LHCN-M2 (cell line): ENCODE measurements at places on chromosomes 11 and 22. TPM values are rescaled to one million over a fixed set of nuclear protein-coding genes. Genes with fewer than 3 reads are reported as not detected.

GRCh38 chr11:26096451-26096850 is 235.5 kb upstream of the ANO3 start:
- DNase-seq: no peak

Gene OR51D1
- total RNA-seq: not detected in 2 replicates

DNA sequence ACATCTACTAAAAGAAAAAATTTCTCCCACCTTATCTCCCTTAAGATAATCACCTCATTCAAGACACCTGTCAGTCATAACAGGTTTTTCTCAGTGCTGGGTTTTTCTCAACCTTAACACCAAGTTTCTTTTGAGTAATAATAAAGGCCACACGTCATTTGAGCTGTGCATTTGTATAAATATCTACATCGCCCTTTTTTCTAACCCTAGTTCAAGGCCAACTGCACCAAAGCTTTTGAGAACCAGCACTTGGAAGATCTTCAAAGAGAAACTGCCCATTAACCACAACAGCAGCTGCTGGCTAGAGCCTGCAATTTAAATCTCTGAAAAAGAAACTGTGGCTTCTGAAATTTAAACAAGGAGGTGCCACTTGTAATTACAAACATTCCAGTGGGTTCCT is 6.9 kb downstream of the CADM1 start:
- DNase-seq: peak; percentile 7

DNA sequence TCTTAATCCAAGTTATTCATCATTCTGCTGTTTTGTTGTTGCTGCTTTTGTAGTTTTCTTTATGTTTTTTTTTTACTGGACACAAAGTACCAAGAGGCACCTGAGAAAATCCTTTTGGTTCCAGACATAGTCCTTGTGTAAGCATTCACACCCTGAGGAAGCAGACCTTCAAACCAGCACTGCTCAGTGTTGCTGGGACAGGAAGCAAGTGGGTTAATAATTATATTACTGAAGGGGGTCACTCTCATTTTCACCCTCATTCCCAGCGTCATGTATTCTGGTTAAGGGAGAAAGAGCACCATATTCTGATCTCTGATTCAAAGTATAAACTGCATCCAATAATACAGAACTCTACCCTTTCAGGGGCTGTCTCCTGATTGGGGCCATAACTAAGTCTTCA is 5.9 kb upstream of the ALKBH3 start:
- no peak for DNase-seq

DNA sequence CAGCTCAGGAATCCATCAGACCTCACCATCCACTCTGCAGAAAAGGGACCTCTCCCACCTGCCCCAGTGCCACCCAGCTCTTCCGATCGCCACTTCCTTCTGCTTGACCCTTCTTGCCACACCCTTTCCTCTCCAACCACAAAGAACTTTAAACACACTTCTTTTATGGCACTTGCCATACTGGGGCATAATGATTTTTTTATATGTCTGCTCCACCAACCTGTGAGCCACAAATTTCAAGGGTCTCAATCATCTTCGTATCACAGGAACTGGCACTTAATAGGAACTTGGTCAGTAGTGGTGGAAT is 11.7 kb upstream of the MYH9 start:
- no peak for DNase-seq

- no peak for DNase-seq
Measured at GRCh38 chr11:127490896-127491295, 490.3 kb upstream of the KIRREL3 start.

DNA sequence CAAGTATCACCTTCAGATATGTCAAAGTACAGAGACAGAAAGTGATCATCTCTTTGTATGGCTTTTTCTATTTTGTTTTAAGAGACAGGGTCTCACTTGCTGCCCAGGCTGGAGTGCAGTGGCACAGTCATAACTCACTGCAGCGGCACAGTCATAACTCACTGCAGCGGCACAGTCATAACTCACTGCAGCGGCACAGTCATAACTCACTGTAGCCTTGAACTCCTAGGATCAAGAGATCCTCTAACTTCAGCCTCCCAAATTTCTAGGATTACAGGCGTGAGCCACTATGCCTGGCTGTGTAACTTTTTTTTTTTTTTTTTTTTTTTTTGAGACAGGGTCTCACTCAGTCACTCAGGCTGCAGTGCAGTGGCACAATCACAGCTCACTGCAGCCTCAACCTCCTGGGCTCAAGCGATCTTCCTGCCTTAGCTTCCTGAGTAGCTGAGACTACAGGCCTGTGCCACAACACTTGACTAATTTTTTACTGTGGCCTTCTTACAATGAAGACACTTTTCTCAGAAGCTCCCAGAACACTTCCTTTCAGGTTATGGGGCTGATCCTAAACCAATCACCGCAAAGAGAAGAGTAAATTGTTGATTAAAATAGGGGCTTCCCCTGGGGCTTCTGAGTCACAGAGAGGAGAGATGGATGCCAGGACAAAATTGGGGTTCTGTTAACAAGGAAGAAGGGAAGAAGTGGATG is 9.0 kb upstream of the HIKESHI start:
- DNase-seq: no peak

Gene TTC28
- 7.1 and 8.0 TPM in 2 replicates for total RNA-seq

DNA sequence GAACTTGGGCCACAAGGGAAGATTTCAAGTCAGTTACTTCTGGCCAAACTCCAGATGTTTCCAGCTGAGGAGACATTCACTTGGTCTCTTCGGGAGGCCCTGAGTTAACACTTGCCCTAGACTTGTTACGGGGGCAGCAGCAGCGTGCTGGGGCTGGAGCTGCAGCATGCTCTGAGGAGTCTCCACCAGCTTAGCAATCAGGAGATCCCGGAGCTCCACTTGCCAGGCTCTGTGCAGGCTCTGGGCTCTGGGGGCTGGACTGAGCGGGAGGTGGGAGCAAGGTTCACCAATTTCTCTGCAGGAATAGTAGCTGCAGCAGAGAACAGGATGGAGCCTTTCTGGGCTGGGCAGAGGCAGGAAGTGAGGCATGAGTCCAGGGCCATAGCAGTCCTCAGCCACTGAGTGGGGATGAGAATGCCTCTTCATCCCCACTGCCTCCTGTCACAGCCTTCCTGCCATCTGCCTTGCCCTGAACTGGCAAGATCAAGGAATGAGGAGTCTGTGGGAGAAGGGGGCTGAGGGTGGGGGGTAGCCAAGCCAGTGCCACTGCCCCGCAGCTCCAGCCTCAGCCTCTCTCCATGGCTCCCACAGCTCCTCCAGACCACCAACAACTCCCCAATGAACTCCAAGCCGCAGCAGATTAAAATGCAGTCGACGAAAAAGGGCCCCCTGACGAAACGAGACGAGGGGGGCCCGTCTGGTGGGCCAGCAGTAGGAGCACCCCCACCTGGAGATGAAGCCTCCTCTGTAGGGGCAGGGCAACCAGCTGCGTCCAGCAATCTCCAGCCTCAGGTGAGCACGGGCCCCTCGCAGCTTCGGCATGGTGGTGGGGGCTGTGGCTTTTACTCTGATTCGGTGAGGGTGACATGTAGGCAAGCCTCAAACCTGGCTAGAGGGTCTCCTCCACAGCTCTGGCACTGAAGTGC is 23.4 kb downstream of the GTPBP1 start:
- no peak for DNase-seq

- no peak for DNase-seq
Measured at GRCh38 chr22:43319661-43320486, 23.3 kb downstream of the SCUBE1 start.

DNA sequence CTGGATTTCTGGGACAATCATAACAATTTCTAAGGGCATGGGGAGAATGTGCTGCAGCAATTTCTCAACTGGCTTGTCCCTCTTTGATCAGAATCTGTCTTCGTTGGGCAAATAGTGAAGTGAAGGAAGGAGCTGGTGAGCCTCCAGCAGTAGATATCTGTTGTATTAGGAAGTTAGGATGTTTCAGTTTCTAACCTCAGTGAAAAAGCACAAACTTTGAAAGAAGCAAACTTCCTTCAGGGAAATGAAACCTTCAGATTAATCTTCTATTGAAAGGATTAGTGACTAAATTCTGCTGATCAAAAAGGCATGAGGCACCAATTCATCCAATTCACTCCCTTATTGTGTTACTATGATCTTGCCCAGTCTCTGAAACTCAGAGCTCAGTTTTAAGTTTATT is 24.3 kb downstream of the LMO2 start:
- DNase-seq: no peak

DNA sequence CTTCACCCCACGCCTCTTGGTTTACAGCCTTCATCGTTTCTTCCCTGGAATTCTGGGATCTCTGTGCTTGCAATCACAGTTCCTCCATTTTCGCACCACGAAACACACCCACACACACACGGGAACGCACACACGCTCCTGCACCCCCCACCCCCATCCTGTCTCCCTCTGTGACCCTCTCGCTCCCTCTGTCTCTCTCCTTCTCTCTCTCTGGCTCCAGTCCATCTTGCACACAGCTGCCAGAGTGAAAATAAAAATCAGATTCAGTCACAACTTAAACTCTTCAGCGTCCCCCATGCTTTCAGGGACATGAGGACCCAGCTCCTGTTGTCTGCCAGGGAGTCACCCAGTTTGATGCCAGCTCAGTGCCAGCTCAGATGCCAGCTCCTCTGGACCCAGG is 3.0 kb downstream of the GAL start:
- DNase-seq: no peak

Gene LRRC55
- not detected in 2 replicates for total RNA-seq

- DNase-seq: no peak
Measured at GRCh38 chr11:19975414-19975990, 184.8 kb downstream of the DBX1 start.

- no peak for DNase-seq
Measured at GRCh38 chr22:50569896-50570535, 7.3 kb upstream of the SYCE3 start.

Gene PKDREJ
- total RNA-seq: not detected in 2 replicates

Gene JAML
- not detected in 2 replicates for total RNA-seq

DNA sequence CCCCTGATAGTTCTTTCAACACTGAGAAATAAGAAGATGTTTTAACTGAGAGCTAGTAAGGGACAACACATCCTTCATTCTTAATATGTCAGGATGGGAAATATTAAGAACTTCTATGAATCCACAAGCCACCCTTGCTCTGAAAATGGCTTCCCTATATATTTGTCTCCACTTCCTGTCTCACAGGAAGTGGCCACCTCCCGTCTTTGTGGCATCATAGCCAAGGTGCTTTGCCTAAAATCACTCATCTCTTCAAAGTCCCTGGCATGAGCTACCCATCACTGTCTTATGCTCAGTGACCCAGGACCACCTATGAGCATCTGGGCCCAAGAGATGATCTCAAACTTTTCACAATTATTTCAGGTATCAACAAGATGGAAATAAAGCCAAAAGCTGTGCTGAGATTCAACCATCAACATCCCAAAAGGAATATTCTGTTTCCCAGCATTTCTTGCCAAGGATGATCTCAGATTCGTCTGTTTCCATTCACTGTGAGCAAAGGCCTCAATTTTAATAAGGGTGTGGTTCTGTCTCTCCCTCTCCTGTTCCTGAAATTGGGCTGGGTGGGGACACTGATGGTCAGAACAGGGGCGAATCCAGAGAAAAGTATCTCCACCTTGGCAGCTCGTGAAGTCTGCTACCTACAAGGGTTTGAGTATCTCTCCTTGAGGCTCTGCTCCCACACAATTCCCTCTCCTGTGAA is 493.9 kb downstream of the MN1 start:
- DNase-seq: no peak

DNA sequence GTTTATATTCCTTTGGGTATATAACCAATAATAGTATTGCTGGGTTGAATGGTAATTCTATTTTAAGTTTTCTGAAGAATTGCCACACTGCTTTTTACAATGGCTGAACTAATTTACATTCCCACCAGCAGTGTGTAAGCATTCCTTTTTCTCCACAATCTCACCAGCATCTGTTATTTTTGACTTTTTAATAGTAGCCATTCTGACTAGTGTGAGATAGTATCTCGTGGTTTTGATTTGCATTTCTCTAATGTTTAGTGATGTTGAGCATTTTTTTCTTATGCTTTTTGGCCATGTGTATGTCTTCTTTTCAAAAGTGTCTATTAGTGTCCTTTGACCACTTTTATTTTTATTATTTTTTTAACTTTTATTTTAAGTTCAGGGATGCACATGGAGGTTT is 275.3 kb downstream of the METTL15 start:
- DNase-seq: no peak

DNA sequence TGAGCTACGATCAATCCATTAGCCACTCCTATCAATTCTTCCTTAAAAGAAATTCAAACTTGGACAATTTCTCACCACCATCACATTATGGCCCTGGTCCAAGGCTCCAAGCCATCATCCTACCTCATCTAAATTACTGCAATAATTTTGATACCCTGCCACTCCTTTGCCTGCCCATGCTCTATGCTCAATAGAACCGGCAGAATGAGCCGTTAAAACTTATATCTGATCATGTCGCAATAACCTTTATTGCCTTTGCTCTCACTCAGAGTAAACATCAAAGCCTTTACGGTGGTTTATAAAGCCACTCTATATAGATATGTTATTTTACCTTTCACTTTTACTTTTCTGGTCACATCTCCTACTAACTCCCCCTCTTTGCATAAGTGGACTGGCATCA is 2392.1 kb upstream of the RAG2 start:
- DNase-seq: no peak

DNA sequence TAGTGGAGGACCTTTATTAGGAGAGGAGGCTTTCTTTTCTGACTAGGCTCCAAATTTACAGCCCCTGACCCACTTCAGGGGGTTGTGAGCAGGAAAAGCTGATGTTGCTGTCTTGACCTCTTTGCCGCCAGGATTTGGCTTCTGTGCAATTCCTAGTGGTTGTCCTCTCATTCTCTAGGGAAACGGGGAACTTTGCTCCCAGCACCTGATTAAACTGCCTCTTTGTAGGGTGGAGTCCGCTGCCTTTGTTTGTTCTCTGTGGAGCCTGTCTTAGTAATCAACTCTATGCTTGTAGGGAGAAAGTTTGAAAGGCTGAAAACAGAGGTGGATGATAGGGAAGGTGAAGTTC is 16.3 kb downstream of the CTNND1 start:
- DNase-seq: peak; percentile 66

Gene ADM2
- total RNA-seq: not detected in 2 replicates

- no peak for DNase-seq
Measured at GRCh38 chr22:47098121-47098520, 335.7 kb downstream of the TBC1D22A start.

GRCh38 chr11:84763931-84764330 is 863.2 kb downstream of the DLG2 start:
- no peak for DNase-seq

Gene THY1
- 221 and 333 TPM in 2 replicates for total RNA-seq

Gene MPEG1
- not detected in 2 replicates for total RNA-seq

- DNase-seq: no peak
Measured at GRCh38 chr22:18996376-18996900, 60.3 kb upstream of the PRODH start.

Gene HEPHL1
- not detected in 2 replicates for total RNA-seq
